ENCODE measurements at places on chromosomes 12 and 14.

- DNase-seq: no peak
Observed at GRCh38 chr14:101294136-101294535, 267.2 kb upstream of the DIO3 start.

DNA sequence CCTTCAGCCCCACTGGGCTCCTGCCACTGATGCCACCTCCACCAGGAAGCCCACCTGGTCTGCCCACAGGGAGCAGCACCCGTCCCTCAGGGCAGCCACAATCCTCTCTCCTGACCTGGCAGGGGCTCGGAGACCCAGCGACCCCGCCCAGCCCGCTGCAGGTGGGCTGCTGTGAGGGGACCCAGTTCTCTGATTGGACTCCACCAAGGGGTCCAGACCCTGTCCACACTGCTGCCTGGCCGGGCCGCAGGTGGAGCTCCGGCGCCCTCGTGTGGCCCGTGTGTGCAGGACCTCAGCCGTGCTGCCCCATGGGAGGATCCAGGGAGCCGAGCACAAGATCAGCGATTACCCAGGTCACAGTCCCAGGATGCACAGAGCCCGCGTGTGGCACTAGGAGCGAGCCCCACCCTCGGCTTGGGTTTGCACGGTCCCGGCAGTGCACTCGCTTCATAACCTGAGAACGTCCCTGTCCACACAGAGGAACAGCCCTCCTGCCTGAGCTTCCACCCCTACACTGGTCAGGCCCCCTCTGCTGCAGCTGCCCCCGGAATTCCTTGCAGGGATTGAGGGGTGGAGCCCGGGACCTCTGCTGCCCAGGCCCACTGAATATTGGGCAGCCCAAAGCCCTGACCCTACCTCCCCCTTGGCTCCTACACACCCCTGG lies 35.4 kb upstream of the TMEM179 start:
- no peak for DNase-seq

DNA sequence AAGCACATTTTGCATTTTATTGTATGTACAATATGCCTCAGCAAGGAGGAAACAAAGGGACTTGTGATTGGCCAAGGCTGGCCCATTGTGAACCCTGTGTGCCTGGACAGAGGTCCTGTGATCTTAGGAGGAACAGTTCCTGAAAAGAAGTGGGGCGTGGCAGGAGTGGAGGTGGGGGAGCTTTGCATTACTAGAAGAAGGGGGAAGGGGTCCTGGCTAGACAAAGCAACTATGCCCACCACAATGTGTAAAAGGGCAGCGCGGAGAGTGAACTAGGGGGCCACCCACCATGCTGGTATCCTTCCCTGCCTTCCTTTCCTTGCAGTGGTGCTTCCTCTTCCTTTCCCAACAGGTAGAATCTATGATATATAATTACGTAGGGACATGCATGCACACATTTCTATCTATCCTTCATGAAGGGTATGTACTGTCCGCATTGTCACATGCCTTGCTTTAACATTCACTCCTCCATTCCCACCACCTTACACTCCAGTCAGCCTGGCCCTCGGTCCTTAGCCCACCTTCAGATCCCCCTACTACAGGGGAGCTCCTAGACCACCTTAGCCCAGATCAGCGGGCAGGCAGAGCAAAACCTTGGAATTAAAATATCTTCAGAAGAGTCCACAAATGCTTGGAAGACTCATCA lies 12.5 kb downstream of the KRT8 start:
- DNase-seq: no peak

- DNase-seq: no peak
Observed at GRCh38 chr12:14956024-14956891, 5.1 kb downstream of the ARHGDIB start.

GRCh38 chr12:48119834-48120195 lies 651 bp downstream of the PFKM start:
- DNase-seq: no peak

DNA sequence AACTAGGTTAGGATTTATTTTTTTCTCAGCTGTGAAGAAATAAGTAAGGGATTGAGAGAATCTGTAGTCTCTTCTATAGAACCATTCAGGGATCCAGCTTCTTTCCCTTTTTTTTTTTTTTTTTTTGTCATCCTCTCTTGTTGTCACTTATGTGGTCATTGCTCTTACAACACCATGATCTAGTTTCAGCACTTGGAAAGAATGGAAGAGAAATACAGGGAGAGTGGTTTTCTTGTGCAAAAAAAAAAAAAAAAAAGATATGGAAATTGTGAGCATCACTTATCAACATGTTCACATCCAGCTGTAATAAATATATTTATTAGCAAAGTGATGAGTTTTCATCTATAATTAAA lies 599.3 kb downstream of the SLC6A15 start:
- DNase-seq: no peak

GRCh38 chr12:27779416-27779919 lies 565 bp upstream of the KLHL42 start:
- peak; percentile 36 for DNase-seq

DNA sequence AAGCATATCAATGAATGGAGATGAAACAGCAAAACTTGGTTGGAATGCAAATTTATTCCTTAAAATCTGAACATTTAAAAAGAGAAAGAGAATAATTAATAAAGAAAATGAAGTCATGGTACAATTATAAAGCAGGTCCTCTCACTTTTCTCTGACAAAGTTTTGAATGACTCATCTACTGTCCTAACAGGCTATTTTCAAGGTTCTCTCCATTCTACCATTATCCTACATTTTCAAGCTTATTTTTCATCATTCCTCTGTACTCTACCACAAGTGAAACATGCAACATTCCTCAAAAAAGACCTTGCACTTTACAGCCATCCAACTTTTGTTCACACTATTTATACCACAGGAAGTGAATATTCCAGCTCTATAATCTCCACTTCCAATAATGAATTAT lies 36.9 kb upstream of the AP4S1 start:
- DNase-seq: no peak

GRCh38 chr12:114480337-114481199 lies 74.6 kb upstream of the TBX5 start:
- no peak for DNase-seq

DNA sequence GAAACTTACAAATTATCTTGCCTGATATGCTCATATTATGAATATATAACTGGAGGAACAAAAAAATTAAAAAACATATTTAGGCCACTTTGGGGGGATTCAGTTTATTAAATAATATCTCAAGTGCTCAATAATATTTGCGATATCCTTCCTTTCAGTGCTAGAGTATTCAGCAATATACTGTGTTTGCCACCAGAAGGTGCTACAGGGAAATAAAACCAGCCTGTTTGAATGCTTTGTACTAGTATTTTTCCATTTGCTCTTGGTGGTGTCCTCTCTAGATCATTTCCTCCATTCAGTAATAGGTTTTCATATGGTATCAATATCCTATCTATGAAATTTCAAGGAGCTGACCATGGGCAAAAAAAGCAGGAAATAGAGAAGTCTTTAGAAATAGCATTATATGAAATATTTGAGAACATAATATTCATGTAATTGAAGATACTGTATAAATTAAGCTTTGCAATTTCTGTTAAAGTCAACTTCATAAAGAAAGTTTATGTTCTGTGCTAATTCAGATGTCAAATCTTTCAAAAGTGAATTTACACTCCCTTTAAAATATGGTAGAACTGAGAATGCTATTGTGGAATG lies 106.2 kb upstream of the NAV3 start:
- DNase-seq: no peak

DNA sequence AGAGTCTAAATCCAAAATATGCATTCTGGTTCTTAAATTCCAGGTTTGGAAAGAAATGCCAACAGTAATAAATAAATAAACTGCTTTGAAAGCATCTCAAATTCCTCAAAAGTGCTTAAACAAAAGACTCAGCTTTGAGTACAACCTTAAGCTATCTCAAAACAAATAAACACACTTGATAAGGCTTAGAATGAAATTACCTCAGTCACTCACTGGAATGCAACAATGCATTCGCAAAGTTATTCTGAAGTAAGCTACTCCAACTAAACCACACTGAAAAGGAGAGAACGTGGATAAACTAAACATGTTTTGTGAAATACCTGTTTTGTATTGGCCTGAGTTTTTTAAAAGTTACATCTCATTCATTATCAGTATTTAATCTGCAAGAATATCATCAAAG lies 1.2 kb downstream of the SPTSSA start:
- no peak for DNase-seq

- no peak for DNase-seq
Observed at GRCh38 chr12:123655420-123655819, 15.5 kb upstream of the TCTN2 start.

- DNase-seq: no peak
Observed at GRCh38 chr14:69726761-69727511, 40.0 kb upstream of the SRSF5 start.

DNA sequence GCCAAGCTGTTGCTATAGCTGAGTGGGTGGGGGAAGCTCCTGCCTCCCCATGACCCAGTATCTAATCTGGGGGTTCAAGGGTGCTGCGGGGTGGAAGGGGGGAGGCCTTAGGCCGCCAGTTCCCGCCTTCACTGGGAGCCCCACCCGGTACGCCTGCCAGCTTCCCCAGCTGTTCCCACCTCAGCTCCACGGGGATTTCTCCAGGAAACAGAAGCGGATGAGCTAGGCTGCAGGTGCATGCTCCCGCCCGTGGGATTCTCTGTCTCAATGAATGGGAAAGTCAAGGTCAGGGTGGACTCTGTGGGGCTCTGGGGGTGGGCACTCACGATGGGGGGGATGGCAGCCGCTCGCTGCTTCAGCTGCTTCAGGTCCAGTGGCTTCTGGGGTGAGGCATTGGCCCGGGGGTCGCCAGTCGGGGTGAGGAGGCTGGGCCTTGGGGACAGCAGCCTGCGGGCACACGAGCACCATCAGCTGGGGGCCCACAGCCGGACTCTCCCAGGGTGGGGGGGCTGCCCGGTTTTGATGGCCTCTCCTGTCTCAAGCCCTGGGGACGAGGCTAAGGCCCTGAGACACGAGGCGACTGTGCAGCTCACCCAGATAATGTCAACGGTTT lies 68.6 kb downstream of the RFLNA start:
- no peak for DNase-seq

DNA sequence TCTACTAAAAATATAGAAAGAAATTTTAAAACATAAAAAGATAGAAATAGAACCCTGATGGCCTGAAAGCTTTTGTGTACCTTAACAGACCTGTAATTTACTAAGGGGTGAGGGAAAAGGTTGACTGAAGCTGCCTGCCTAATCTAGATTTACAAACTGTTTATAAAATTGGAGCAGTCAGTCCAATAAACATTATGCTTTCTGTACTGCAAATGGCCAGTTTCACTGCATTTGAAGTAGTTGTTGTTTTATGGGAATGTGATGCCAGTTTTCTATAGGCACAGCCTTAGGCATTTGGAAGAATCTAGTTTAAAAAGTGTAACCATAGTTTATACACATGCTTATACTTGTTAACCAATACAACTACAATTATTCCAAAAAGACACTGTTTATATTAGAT lies 19.1 kb downstream of the SIX1 start:
- DNase-seq: no peak

- no peak for DNase-seq
Observed at GRCh38 chr14:22890416-22890815, 7.4 kb downstream of the REM2 start.

DNA sequence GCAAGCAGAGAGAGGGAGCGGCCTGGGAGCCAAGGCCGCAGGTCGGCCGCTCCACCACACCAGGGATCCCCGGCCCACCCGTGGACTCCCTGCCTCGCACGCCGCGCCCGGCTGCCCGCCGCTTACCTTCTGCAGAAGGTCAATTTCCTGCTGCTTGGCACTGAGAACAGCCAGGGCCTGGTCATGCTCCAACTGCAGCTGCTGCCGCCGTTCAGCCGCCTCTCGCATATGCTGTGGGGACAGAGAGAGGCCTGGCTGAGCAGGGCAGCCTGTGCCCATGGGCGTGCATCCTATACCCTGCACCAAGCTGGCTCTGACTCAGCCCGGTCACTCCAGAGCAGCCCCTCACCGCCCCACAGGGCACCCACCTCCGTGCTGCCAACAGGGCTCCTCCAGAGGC lies 141.1 kb downstream of the PIWIL1 start:
- DNase-seq: no peak

DNA sequence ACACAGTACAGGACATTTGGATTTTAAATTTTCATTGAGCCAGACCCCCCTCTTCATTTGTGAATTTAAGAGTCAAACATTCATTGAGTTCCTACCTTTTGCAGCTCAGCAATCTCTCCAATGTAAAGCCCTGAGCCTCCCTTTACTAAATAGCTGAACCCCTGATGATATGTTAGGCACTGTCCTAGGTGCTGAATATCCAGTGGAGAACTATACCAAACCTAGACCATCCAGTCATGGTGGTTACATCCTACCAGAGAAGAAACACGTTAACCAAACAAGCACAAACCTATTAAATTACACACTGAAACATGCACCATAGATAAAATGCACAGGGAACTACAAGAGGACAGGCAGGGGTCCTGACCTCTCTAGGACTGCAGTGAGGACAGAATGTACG lies 1585.3 kb upstream of the TMEM132C start:
- DNase-seq: no peak

- no peak for DNase-seq
Observed at GRCh38 chr12:6434205-6435140, 10.3 kb upstream of the CD27 start.

GRCh38 chr12:102472496-102472895 lies 7.9 kb downstream of the IGF1 start:
- DNase-seq: no peak

- DNase-seq: no peak
Observed at GRCh38 chr12:129815846-129816245, 88.0 kb downstream of the TMEM132D start.

DNA sequence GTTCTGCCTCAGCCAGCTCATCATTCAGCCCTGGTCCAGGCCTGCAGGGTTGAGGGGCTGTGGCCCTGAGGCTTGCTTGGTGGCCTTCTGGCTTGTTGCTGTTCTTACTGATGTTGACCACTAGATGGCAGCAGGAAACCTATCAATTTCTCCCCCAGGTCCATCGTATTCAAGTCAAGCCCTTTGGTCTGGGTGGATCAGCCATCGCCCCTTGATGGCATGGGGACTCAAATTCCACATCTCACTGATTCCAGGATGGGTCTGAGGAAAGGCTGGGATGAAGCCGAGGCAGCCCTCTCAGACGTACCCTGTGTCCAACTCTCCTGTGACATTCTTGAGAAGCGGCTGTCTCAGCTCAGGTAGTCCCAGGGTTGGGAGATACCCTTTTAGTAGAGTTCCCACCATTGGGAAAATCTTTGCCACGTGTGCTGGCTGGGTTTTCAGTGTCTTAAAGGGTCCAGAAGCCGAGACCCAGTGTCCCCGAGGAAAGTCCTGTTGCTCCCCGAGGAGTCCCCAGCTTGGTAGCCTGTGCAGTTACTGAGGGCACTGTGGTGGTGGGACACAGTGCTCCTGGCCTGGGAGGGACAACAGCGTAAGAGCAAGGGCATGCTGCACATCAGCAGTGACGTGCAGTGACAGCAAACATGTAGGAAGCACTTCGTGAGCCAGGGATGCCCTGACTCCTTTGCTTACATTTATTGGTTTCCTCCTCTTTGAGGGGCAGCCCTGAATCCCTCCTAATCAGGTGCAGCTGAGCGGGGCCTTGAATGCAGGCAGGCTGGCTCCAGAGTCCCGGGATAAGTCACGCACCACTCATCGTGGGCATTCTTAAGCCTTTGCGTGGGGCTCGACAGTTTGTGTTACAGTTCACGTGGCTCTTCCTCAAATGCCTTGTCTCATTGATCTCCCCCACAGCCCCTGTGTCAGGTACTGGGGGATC lies 58.6 kb downstream of the TSPAN9 start:
- DNase-seq: no peak

- DNase-seq: no peak
Observed at GRCh38 chr14:90580377-90581335, 183.8 kb downstream of the CALM1 start.

Data from right renal cortex interstitium (tissue), 3 donors.